ENCODE measurements at places on chromosomes 7 and 10.

DNA sequence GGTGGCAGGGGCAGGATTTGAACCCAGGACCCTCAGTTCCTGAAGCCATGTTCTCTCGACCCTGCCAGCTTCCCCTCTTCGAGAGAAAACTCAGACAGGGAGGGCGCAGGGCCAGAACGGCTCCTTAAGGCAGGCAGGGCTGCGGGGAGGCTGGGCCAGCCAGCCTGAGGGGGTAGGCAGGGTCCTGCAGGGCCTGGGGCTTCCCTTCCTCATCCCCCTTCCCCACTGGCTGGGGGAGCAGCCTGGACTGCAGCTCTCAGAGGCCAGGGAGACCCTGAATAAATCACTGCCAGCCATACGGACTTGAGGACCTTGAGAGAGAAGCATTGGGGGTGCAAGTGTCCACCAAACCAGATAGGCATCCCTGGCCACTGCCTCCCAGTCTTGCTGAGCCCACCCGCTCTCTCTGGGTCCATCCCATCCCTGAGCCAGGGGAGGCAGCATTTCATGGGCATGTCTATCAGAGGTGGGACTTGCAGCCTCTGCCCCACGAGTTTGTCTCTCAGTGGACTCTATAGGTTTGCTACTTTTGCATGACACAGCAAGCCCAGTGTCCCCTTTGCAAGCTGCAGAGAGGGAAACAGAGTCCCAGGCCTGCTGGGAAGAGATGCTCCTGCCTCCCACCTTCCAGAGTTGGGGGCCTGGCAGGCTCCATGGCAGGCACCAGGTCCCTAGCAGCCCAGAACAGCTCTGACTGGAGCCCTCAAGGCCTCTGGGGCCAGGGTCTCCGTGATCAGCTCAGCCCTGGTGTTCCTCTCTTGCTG, 70.9 kb downstream of the MYL10 start:
- no peak for DNase-seq

DNA sequence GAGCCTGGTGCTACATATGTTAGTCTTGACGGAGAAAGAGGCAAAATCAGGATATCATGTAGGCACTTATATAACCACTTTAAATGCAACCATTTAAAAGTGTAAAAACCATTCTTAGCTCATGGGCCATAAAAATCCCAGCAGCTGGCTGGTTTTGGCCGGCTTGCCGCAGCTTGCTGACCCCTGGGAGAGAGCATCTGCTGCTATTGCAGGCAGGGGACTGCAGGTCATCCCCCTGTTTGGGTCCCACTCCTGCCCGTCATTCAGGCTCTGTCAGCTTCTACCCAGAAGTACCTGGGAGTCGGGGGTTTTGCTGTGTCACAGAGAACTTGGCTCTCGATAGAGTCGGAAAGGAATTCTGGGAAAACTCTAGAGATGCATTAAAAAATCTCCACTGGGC, 187.4 kb downstream of the CUX1 start:
- no peak for DNase-seq

DNA sequence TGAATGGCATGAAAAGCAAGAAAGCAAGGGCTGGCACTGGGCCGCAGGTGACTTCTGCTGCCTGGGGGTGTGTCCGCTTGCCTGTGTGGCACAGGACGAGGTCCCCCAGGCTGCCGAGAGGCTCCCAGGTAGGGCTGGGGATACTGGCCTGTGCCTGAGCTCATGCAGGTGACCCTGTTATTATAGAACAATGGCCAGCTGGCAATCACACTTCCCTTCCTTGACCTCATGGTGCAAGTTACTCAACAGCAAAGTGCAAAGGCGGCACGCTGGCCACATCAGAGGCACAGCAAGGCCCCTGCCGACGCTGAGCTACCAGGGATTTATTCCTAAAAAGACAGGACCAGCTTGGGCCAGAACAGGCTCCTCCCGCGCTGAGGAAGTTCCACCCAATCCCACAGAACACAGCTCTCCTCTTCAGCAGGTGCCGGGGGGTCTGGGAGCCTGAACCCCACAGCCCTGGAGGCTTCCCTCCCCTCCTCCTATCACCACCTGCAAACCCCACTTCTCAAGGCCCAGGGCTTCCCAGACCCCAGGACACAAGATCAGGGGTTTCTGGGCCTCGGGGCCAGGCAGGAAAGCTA, 1.4 kb upstream of the ADAM8 start:
- no peak for DNase-seq

DNA sequence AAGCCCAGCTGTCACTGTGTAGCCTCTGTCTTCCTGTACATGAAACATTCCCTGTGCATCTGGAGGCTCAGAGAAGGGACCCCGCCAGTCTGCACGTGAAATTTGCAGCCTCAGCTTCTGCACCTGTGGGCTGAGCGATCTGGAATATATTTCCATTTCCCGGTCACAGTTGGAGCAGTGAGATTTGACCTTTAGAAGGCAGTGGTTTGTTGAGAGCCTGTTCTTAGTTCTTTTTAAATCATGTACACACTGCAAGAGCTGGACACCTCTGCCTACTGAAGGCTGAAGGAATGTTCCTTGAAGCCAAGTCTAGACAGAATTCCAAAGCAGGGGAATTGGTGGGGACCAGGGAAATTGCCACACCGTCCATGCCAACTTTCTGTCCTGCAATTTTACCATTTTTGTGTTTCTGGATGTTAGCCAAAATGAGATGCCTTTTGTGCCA, 706.6 kb downstream of the INHBA start:
- no peak for DNase-seq

GRCh38 chr10:19845503-19846368, 29.5 kb downstream of the PLXDC2 start:
- DNase-seq, result no peak

Data from GM04504 (cell line).